ENCODE measurements at places on chromosomes 7 and 10.

DNA sequence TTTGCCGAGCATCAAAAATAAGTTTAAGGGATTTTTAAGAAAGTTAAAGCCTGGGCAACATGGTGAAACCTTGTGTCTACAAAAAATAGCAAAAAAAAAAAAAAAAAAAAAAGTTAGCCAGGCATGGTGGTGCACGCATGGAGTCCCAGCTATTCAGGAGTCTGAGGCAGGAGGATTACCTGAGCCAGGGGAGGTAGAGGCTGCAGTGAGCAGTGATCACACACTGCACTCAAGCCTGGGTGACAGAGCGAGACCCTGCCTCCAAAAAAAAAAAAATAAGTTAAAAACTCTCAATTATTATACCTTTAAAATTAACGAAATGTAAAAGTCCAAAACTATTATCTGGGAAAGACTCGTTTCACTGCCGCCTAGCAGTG, 35.0 kb upstream of the DAGLB start:
- DNase-seq = no peak

GRCh38 chr7:93566876-93567275, 7.6 kb downstream of the CALCR start:
- no peak for DNase-seq

DNA sequence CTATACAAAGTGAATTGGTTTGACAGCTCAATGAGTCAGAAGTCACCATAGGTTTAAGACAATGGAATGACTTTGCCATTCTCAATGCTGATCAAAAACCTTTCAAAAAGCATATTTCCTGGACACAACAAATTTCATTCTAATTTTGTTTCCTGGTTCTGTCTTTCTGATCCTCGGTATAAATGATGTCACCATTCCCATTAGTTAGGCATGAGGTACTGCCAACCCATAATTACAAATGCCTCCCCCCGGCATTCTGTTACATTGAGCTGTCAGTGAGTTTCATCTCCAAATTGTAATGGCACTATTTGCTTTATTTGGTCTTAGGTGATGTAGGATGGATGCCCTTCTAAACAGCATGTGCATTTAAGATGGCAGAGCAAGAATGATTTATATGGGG, 81.7 kb upstream of the NFE2L3 start:
- DNase-seq = no peak

DNA sequence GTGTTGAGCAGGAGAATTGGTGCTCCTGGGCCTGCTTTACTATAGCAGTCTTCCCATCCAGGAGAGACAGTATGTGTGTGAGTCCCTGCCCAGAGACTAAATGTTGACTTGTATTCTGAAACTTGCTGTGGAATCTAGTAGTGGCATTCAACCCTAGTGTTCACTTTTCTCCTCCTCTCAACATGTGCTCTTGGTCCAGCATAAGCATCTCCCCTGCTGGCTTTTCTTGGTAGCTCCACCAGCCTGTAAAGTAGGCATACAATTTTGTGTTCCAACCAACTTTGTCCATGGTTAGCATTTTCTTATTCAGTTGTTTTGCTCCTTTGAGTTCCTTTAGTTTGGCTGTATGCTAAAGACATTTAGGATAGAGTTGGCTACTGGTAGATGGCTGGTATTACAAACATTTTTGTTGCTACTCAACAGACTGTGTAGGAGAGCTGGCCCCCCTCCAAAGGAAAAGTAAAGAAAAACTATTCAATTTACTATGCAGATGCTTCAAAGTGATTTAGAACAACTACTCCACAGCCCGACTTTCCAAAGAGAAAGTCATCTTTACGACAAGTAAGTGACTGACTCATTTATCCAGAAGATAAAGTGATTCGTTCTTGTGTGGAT, 46.0 kb downstream of the ASB4 start:
- DNase-seq = no peak

DNA sequence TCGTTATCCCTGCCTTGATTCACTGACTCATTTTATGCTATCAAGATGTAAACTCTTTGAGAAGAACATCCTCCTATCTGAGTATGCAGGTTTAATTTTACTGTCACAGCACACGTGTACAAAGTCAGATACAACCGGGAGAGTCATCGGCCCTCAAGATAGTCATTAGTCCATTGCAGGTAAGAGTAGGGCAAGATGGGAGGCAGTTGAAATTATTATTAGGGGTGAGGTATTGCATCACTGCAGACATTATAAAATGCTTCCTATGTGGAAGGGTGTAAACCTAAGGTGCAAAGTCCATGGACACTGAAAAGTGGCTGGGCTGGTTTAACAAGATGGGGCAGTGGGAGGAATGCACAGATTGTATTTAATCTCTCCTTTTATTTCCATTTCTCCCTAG, 113.7 kb downstream of the ARL4A start:
- no peak for DNase-seq

DNA sequence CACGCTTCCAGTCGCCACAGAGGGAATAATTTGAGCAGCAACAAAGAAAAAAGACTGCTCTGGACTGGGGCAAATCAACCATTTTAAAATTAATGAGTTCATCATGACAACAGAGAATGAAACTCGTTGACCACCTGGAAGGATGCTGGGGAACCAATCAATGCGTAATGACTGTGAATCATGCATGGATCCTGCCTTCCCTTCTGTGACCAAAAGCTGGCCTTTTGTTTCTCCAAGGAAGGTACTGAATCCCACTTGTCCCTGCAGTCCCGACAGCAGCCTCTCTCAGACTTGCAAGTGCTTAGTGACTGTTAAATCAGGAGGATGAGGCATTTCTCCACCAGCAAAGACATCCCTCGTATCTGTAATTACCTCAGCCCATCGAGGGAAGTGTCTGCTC, 68.0 kb upstream of the TNS3 start:
- DNase-seq = no peak

- DNase-seq = no peak
Measured at GRCh38 chr7:150450491-150451001, at the start of gene GIMAP8. TSS of gene GIMAP8 (plus strand) at chr7:150450630. CDS start at chr7:150466699, 16,069 bp downstream.

- no peak for DNase-seq
Measured at GRCh38 chr7:151779678-151780077, 97.2 kb downstream of the PRKAG2 start.

- no peak for DNase-seq
Measured at GRCh38 chr10:98433881-98434732, 12.6 kb downstream of the HPS1 start.

DNA sequence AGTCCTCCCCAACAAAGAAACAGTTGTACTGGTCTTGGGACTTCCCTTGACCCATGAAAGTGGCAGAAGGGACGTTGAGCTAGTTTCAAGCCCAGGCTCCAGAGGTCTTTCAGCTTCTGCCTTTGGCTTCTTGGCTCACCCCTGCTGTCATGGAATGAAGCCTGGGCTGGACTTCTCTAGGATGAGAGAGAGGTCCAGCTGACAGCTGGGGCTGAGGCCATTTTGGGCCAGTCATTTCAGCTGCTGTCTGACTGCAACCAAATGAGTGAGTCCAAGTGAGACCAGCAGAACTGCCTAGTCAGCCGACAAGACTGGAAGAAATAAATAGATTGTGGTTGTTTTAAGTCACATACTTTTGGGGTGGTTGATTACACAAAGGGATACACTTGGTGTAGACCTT, 76.6 kb downstream of the TMEM178B start:
- no peak for DNase-seq

DNA sequence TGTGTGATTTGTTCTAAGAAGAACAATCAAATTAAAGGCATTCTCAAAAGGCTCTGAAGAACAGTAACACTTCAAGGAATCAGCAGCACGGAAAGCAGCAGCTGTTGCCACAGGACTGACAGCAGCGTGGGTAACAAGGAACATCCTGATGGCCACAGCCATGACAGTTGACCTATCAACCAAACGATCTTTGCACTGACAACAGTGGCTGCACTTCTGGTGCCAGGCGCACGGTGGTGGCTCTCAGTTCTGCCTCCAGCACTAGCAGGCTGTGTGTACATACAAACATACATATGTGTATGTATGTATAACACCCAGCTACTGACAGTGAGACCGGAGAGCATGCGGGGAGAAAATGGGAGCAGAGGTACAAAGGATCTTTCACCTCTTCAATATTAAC, 114.1 kb downstream of the ZFAND4 start:
- no peak for DNase-seq

- no peak for DNase-seq
Measured at GRCh38 chr10:74033702-74034101, 35.8 kb downstream of the VCL start.

GRCh38 chr7:151888079-151889067, 11.5 kb upstream of the PRKAG2 start:
- DNase-seq = no peak

DNA sequence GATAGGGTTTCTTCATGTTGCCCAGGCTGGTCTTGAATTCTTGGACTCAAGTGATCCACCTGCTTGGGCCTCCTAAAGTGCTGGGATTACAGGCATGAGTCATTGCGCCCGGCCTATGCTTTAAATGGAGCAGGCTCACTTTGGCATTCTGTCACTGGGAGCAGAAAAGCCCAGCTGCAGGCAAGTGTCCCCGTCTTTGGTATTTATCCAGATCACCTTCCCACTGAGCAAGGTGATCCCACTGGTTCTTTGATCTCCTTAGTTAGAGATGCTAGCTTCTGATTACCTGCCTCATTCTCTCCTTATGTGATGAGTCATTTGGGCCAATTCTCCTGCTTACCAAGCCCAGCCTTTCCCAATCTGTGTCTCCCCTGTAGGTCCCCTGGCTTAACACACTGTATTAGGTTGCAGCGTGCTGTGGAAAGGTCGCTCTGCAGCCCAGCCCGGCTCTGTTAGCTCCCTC, 39.3 kb downstream of the SPDYE5 start:
- DNase-seq = no peak

DNA sequence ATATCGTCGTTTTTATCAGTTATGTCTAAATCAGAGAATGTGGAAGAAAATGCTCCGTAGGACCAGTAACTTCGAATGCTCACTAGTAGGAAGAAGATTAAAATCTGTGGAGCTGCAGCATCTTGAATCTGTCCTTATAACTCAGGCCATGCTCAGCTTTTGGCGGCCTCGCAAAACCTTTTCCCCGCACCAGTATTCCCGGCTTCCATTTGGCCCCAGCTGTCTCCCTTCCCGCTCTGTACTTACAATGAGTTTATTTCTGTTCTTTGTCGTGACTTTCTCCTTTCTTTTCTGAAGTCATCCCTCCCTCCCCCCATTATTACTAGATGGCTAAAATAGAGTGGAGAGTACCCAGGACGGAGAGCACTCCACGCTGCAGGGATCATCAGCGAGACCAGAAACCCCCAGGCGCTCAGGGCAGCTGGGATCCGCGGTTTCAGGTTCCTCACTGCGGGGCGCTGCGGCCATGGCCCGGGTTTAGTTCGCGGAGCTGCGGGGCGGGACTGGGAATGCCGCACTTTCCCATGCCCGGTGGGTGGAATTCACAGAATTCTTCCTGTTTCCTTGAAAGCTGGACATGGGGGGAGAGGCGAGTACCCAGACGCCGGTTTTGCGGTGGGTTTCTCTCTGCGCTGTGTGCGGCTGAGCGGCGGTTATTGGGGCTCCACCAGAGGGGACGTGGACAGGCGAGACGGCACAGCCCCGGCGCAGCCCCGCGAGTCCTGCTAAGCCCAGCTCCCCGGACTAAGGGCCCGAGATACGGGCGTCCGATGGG, 183.5 kb downstream of the POM121L12 start:
- no peak for DNase-seq

GRCh38 chr7:88586219-88586618, 173.3 kb upstream of the ZNF804B start:
- no peak for DNase-seq

GRCh38 chr10:46267132-46267985, 19.4 kb upstream of the ANTXRL start:
- no peak for DNase-seq

DNA sequence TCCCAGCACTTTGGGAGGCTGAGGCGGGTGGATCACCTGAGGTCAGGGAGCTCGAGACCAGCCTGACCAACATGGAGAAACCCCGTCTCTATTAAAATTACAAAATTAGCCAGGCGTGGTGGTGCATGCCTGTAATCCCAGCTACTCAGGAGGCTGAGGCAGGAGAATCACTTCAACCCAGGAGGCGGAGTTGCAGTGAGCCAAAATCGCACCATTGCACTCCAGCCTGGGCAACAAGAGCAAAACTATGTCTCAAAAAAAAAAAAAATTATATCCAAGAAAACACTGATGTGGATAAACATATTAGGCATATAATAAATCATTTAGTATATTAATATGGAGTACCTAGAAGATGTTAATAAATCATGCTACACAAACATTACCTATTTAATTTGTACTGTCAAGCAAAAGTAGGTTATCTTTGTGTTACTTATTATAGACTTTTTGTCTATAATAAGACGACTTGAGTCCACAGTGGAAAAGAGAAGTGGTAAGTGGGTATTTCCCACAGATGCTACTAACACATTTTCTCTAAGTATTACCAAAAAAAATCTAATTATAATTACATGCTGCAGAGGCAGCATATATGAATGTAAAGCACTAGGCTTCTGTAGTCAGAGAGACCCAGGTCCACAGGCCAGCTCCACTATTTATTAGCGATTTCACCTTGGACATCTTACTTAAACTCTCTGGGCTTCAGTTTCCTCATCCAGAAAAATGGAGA, 34.5 kb downstream of the DNMBP start:
- no peak for DNase-seq

DNA sequence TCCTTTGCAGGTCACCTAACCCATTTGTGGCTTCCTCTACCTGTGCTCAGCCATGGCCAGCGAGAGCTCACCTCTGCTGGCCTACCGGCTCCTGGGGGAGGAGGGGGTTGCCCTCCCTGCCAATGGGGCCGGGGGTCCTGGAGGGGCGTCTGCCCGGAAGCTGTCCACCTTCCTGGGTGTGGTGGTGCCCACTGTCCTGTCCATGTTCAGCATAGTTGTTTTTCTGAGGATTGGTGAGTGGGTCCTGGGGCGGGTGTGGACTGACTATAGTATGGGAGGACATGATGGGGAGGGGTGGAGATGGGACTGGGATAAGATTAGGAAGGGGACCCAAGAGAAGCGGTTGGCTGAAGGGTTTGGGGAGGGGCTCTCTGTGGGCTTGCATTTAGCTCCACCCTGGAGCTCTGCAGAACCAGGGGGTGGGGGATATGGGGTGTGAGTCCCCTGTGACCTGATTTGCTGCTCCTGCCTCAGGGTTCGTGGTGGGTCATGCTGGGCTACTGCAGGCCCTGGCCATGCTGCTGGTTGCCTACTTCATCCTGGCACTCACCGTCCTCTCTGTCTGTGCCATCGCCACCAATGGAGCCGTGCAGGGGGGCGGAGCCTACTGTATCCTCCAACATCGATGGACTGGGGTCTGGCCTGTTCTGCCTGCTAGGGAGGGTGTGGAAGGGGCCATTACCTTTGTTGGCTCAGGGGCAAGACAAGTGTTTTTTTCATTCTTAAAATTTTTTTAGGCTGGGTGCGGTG, 1.8 kb downstream of the SLC12A9 start:
- DNase-seq = no peak

DNA sequence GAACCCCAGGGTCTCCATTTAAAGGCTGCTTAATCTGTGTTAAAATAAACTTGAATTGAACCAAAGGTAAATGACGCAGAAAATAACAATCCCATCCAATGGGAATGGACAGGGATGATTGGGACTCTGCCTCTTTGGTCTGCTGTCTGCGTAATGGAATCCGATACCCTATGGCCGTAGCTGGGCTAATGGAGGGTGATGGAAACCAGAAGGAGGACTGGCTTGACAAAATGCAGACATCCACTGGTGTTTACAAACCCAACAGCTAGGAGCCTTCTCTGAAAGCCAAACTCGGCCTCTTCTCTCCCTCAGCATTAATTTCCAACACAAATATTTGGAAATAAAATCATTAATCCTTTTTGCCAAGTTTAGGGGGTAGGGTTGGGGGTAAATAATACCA, 162.2 kb upstream of the CHST15 start:
- DNase-seq = no peak

Measured in NT2/D1 (cell line).